Stimulated activated CD8-positive, alpha-beta memory T cell treated with anti-CD3 and anti-CD28 coated beads, Interleukin-4, amount 100 ng/mL, for 48 hours (primary cell): ENCODE measurements at places on chromosomes 6 and 20.

DNA sequence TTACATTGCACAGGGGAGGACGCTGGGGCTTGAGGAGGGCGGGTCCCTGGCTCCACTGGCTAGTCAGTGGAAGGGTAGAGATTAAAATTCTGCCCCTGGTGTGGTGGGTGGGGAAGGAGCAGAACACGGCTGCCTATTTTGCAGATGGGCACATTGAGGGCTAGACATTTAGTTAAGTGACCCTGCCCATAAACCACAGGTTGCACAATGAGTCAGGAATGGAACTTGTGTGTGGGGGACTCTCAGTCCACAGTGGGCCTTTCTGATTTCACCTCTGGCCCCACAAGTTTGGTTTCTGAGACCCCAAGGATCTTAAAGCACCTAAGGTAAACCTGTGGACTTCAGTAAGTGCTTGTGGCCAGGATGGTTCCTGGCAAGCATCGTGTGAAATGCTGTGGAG, 22.0 kb upstream of the CCDC167 start:
- DNase-seq: peak; percentile 41

- DNase-seq: no peak
These were observed 8.0 kb downstream of the NKX2-4 start for GRCh38 chr20:21389368-21389767.

- no peak for DNase-seq
These were observed 31.8 kb downstream of the ACSS1 start for GRCh38 chr20:25025986-25026605.

DNA sequence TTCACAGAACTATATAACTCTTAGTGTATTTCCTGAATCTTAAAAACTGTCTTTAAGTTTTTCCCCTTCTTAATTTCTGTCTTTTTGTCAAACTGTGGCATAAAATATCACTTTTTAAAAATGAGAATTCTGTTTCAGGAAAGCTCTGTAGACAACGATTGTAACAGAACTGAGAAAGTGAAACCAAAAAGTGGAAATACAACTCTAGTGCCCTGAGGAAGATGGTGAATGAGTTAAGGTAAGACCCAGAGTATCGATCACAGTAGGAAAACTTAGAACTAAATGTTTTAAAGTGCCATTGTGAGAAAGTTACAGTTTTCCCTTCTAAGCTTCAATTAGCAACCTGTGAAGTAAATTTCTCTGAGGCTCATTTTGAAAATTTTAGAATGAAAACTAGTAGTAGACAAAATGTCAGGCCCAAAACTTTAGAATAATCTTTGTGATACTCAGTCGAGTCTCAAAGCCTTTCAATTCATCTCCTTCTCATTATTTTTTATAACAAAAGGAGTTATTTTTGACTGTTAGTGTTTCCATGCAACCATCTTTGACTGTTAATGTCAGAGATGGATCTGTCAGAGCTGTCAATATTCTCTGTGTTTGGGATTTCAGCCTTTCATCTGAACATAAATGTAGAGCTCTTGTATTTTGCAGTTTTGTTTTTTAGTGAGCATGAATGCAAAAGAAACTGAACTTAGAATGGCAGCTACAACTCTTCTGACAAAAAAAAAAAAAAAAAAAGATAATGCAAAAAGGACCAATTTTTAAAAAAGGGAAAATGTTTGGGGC, 19.0 kb upstream of the TRDN start:
- DNase-seq: no peak

- peak; percentile 22 for DNase-seq
These were observed 28.4 kb downstream of the ZNF217 start for GRCh38 chr20:53565254-53565653.

DNA sequence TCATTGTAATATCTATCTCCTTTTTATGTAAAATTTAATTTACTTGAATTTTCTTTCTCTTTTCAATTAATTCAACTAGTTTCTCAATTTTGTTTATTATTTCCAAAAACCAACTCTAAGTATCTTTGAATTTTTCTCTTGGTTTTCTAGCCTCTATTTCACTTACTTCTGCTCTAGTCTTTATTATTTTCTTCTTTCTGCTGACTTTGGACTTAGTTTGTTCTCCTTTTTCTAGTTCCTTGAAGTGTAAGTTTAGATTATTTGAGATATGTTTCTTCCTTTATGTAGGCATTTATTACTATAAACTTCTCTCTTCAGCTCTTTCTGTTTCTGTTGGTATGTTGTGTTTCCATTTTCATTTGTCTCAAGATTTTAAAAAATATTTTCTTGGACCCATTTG, 70.8 kb downstream of the TNFAIP3 start:
- DNase-seq: no peak

GRCh38 chr6:35300848-35301247, 3.2 kb downstream of the DEF6 start:
- peak; percentile 46 for DNase-seq

DNA sequence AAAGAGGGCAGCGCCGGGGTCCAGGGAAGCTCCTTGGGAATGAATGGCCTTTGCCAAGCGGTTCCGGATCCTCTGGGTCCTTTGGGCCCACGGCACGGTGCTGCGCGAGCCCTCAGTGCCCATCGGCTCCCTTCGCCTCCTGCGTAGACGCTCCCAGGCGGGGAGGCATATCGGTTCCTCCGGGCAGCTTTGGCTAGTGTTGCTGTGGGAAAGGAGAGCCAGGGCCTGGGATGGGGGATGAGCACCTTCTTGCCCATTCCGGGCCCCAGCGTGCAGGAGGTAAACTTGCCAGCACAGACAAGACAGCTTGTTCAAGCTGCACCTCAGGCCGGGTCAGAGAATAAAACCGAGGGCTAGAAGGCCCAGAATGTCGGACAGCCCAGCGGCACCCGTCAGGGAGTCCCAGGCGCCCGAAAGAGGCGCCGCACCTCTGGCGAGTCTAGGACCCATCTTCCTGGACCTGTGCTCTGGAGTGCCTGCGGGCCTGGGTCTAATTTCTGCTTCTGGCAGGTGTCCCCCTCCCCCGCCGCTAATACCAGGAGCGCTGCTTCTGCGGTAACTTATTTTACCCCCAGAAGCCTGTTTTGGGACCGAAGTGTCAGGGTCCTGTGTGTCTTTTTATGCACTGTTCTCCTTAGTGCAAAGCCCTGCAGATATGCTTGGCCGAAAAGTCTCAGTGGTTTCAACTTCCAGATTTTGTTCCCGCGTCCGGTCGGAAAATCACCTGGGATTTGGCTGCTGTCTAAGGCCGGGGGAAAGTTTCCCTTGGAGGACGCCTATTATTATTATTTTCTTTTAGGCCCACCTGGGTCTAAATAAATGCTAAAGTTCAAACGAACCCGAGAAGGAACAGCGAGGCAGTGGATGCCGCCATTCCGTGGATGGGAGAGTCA, 1.7 kb upstream of the TFAP2C start:
- no peak for DNase-seq

- peak; percentile 66 for DNase-seq
These were observed 10.0 kb upstream of the POU5F1 start for GRCh38 chr6:31180500-31180899.

DNA sequence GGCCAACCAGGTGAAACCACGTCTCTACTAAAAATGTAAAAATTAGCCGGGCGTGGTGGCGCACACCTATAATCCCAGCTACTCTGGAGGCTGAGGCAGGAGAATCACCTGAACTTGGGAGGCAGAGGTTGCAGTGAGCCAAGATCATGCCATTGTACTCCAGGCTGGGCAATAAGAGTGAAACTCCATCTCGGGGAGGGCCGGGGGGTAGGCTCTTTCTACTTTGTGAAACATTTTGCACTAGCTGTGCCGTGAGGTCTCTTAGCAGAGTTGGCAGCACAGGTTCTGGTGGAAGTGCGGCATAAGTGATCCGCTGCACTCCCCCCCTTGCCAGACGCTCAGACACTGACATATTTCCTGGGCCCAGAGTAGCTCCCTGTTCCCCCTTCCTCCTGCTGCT, 24.5 kb downstream of the PSMG4 start:
- DNase-seq: no peak

- DNase-seq: no peak
These were observed 159.4 kb upstream of the GGTLC1 start for GRCh38 chr20:24147961-24148360.

- no peak for DNase-seq
These were observed 13.4 kb downstream of the CD24 start for GRCh38 chr6:106961136-106961535.

DNA sequence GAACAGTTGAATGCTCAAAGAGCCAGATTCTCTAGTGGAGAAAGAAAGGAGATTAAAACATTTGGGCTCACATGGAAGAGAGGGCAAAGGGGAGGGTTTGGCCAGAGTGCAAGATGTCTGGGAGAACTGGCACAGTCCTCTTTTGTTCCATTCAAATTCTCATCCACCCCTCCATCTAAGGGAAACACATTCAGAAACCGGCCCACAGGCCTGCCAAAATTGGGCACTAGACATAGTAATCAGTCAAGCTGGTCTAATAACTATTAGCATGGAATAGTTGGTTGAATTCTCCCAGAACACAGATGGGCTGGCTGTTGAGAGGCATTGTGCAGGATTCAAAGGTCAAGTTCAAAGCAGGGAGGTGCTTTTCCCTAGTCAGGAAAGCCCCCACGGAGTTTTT, 341.4 kb upstream of the IRAK1BP1 start:
- no peak for DNase-seq

GRCh38 chr6:168417191-168417590, 23.8 kb upstream of the SMOC2 start:
- no peak for DNase-seq

DNA sequence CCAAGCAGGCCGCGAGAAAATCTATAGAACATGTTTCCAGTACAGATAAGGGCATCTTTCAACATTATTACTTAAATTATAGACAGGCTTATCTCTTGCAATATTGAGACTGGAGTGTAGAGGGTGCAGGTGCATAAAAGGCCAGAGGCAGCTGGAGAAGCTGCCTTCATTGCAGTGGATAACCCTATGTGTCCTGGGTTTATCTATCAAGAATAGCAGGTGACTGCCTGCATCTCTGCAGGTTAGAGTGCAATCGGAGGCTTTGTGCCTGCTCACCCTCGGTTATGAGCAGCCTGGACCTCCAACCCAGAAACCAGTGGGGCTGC, 28.7 kb upstream of the ECI2 start:
- DNase-seq: no peak

DNA sequence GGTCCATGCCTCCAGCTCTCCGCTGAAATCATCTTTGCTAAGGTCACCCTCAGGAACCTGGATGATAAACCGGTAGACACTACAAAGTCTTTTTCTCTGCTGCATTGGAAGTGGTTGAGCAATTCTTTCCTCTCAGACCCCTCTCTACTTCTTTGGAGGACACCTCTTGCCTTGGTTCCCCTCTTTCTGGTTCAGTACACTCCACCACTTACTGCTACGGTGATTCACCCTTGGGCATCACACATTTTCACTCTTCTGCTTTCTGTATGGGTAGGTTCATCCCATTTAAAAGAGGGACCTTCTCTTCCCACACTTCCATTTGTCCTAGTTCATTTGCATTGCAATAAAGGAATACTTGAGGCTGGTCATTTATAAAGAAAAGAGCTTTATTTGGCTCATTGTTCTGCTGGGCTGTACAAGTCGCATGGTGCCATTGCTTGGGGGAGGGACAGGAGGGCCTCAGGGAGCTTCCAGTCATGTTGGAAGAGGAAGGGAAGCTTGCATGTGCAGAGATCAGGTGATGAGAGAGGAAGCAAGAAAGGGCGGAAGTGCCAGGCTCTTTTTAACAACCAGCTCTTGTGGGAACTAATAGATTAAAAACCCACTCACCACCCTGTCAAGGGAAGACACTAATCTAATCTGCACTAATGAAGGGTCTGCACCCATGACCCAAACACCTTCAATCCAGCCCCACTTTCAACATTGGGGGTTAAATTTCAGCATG, 149.7 kb upstream of the TMEM170B start:
- DNase-seq: no peak

GRCh38 chr6:148416330-148416965, 73.8 kb downstream of the SASH1 start:
- DNase-seq: no peak

DNA sequence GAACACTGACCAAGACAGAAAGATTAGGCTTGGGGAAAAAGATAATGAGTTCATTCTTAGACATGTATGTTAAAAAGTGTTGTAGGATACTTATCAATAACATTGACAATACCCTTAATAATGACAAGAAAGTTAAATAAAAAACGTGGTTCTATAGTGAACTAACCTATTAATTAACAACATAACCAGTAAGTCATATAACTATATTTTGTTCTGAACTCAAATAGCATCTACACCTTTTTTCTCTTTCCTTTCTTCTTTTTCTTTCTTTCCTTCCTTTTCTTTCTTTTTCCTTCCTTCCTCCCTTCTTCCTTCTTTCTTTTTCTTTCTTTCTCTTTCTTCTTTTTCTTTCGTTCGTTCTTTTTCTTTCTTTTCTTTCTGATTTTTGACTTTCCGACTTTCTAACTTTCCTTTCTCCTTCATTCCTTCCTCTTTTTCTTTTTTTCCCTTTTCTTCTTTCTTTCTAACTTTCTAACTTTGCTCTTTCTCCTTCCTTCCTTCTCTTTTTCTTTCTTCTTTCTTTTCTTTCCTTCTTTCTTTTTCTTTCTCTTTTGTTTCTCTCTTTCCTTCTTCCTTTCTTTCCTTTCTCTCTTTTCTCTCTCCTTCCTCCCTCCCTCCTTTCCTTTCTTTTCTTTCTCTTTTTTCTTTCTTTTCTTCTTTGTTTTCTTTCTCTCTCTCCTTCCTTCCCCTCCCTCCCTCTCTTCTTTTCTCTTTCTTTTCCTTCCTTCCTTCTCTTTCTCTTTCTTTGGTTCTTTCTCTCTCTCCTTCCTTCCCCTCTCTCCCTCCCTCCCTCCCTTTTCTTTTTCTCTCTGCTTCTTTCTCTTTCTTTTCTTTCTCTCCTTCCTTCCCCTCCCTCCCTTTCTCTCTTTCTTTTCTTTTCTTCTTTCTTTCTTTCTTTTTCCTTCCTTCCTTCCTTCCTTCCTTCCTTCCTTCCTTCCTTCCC, 24.6 kb downstream of the PRSS35 start:
- no peak for DNase-seq

GRCh38 chr20:64051033-64051452, 1.6 kb upstream of the SOX18 start:
- DNase-seq: no peak

- DNase-seq: no peak
These were observed 141.3 kb upstream of the CARMIL1 start for GRCh38 chr6:25137916-25138232.

DNA sequence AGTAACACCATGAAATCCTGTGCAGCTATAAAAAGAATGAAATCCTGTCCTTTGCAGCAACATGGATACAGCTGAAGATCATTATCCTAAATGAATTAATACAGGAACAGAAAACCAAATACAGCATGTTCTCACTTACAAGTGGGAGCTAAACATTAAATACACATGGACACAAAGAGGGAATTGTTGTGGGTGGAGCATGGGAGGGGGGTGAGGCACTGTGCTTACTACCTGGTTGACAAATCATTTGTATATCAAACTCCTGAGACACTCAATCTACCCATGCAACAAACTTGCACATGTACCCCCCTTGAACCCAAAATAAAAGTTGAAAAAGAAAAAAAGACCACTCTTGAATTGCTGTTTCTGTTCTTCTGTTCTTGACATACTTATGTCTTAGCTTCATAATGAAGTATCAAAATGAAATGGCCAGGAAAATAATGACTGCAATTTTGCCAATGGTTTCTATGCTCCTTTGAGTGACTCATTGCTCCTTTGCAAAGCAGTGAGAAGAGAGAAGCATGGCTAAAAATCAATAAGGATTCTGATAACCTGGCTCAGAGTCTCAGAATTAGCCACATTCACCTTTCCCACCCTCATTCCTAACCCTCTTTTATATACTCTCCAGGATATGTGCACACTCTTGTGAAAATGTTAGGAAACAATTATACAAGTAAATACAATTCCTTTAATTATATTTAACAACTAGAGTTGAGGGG, 71.0 kb downstream of the CYP39A1 start:
- no peak for DNase-seq
